ENCODE measurements at places on chromosomes 2 and 18.

DNA sequence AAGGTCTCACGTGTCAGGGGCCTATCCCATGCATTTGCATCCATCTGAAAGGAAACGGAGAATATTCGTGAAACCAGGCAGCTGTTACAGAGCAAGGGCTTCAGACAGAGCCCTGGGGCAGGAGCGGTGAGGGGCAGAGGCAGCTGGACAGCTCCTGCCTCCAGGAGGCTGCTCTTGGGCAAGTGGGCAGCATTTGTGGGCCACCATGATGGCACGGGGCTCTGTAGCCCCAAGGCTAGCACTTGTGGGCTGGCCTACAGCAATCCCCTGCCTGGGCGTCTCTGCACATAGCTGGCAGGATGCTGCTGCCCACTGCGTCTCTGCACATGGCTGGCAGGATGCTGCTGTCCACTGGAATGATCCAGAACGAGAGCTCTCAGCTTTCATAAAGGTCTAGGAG is 52.8 kb upstream of the PTMA start:
- DNase-seq: no peak

DNA sequence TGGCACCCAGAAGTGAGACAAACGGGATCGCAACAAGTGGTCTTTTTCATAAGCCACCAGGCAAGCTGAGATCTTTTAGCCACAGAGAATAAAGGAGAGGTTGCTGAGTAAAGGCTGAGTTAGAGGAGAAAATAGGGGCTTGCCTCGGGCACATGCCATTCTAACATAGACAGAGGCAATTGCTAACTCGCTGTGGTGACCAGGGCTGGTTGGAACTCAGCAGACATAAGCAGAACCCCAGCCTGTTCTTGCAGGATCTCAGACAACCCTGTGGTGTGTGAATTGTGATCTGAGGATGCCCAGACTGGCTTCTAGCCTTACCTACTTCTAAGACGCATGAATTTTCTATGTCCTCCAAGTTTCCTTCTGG is 300.2 kb downstream of the CDCA7 start:
- no peak for DNase-seq

GRCh38 chr18:47420130-47420529 is 168.7 kb upstream of the SKOR2 start:
- no peak for DNase-seq

- no peak for DNase-seq
These were observed 32.8 kb downstream of the TTC32 start for GRCh38 chr2:19868701-19869580.

DNA sequence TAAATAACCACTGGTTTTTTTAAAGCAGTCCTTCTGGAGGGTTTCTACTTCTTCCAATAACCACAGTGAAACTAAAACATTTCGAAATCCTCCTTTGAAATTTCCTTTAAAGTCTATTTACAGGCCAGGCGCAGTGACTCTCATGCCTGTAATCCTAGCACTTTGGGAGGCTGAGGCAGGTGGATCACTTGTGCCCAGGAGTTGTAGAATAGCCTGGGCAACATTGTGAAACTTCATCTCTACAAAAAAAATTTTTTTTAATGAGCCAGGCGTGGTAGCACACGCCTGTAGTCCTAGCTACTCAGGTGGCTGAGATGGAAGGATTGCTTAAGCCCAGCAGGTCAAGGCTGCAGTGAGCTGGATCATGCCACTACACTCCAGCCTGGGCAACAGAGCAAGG is 15.2 kb downstream of the KIDINS220 start:
- DNase-seq: no peak

GRCh38 chr18:68596016-68596415 is 118.9 kb downstream of the TMX3 start:
- DNase-seq: no peak

DNA sequence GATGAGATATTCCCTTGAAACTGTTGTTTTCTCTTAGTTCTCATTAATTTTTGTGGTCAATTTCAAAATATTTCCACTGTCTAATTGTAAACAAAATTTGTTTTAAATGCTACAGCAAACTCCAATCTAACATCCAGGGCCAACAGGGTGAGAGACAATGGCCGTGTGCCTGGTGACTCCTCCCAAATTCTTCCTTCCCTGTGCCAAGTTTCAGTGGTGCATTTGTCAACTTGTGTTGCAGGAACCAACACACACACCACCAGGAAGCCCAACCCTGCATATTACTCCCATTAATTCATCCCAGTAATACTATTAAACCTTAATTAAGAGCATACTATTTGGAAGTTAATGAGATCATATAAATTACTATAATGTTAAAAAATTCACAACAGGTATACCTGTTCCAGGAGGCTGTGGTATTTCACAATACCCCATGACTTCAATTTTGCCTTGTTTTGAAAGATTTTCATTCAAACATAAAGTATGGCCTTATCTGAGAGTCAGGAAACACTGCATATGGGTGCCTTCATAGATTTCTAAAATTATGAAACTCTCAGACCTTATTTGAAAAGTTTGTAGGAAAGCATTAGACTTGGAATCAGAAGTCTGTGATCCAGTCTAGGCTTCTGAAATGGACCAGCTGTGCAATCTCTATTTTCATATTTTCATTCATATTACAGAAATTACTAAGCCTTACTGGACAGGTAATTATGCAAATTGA is 1.1 kb downstream of the SERPINB2 start:
- no peak for DNase-seq

DNA sequence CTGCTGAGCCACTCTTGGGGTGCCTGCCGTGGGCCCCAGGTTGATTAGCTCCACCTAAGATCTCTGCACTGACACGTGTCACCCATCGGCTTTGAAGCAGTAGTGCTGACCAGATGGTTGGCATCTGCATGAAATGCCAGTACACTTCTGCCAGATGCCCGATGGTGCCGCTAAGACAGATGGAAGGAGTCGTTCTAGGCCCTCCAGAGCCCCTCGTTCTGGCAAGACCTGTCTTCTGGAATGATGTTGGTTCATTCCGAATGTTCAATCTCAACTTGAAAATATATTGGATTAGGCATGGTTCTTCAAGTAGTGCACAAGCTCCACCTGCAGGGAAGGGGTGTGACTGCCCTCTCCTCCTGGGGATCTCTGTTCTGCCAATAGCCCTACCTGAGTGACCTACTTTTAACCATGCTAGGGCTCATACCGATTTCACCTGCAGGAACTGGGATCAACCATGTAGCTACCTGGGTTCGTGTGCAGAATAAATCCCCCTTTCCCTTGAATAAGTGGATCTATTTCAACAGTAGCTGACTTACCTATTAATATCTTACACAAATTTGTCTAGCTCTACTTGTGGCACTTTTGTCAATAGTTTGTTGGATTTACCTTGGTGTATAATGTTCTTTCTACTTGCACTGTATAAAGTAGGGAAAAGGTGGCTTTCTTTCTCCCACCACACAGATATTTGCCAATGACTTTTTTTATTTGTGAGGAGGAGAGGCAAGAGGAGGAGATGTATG is 342.6 kb downstream of the CTNNA2 start:
- peak; percentile 18 for DNase-seq

GRCh38 chr2:233285921-233286320 is 21.7 kb upstream of the SAG start:
- no peak for DNase-seq

- DNase-seq: no peak
These were observed 278.0 kb upstream of the DSEL start for GRCh38 chr18:67794521-67794920.

DNA sequence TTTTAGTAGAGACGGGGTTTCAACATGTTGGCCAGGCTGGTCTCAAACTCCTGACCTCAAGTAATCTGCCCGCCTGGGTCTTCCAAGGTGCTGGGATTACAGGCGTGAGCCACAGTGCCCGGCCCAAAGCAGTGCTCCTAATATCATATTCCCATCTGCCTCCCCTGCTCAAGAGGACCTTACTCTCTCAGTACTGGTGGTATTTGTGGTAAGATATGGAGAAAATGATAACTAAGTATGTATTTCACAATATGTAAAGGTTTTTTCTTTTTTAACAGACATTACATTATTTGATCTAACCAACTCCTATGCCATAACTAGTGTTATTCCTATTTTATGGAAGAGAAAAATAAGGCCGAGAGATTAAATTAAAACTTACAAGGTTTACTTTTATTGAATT is 201.0 kb downstream of the CAMKMT start:
- DNase-seq: no peak

- no peak for DNase-seq
These were observed 88.4 kb upstream of the MGAT4A start for GRCh38 chr2:98819231-98819766.

- DNase-seq: no peak
These were observed 191.0 kb downstream of the C1D start for GRCh38 chr2:67871686-67872412.

Data from NCI-H1930 (cell line).